ENCODE measurements at places on chromosomes 6 and 20.

DNA sequence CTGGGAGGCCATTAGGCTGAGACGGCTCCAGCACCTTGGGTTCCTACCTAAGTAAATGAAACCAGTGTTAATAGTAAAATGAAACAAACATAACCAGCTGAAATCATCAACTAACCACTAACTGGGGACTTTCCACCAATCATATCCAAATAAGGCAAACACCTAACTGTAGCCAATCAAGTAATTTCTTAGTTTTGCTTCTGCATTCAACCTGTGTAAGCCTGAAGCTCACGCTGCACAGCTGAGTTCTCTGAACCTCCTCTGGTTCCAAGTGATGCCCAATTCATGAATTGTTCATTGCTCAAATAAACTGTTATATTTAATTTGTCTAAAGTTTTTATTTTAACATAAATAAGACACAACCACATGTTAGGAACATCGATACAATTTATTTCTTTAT lies 22.5 kb downstream of the KLHL32 start:
- no peak for DNase-seq

GRCh38 chr6:159184559-159184958 lies 15.4 kb downstream of the FNDC1 start:
- DNase-seq: no peak

DNA sequence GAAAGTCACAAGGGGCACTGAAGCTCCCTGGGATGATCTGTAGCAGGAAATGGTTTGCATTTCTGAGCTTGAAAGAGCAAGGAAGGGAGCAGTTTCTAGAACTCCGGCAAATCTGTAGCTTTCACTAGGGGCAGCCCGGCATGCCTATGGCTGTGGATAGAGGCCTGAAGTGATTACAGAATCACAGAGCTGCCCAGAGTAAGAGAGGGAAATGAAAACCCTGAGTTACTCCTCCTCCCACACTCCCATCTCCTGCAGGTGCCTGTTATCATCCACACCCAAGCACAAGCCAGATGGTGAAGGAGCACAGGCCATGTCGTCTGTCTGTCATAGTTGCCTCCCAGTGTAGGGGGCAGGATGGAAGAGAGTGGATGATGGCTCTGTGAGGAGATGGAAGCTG lies 37.1 kb downstream of the HLA-F start:
- DNase-seq: no peak

- DNase-seq: peak; percentile 99
Measured at GRCh38 chr6:98834060-98835031, at the start of gene POU3F2. POU3F2 (plus strand) TSS chr6:98834574; CDS start chr6:98834874, 300 bp downstream.

- no peak for DNase-seq
Measured at GRCh38 chr6:6509284-6509683, 79.2 kb upstream of the LY86 start.

GRCh38 chr6:3026791-3027626 lies 27.3 kb downstream of the NQO2 start:
- DNase-seq: no peak

GRCh38 chr20:33664762-33665144 lies 2.0 kb upstream of the ACTL10 start:
- no peak for DNase-seq

- no peak for DNase-seq
Measured at GRCh38 chr6:73854998-73855718, 159.2 kb downstream of the CD109 start.

- DNase-seq: no peak
Measured at GRCh38 chr20:10113746-10114145, 79.0 kb downstream of the ANKEF1 start.

GRCh38 chr6:112296122-112296521 lies 41.8 kb upstream of the LAMA4 start:
- DNase-seq: no peak

GRCh38 chr20:54133434-54134427 lies 40.1 kb downstream of the CYP24A1 start:
- DNase-seq: no peak

DNA sequence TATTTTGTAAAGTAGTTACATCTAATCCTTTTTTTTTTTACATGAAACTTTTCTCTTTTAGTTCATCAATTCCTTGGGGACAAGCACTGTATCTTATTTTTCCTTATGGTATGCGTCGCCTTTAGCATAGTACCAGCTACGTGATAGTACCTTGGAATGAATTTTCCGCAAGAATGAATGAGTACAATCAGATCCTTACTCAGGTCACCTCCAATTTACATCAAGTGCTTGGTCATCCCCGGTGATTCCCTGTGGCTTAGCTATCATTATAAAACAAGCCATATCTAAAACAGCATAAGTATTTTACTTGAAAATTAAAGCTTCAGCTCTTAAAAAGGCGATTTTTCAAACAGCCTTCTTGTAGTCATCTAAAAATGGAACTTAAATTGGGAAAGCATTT lies 680.4 kb upstream of the MAP3K7 start:
- no peak for DNase-seq

- no peak for DNase-seq
Measured at GRCh38 chr20:48049641-48050040, 264.4 kb upstream of the SULF2 start.

- no peak for DNase-seq
Measured at GRCh38 chr6:163627274-163628062, 212.9 kb downstream of the QKI start.

DNA sequence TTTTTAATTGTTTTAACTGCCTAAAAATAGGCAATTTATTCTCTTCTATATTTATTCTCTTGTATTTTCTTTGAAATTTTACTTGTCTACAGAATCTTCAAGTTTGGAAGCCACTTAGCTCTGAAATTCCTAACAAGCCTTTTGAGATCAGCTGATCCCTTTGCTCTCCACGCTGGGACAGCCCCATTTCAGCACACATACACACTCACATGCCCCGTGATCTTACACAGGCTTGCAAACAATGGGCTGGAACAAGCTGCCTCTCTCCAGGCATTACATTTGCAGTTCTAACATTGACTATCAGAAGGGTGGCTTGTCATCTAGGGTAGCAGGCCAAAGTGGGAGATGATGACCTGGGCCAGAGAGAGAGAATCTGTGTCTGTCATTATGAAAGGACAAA lies 62.1 kb upstream of the RAB32 start:
- DNase-seq: no peak

GRCh38 chr20:2815242-2815900 lies 584 bp downstream of the C20orf141 start:
- no peak for DNase-seq

- DNase-seq: no peak
Measured at GRCh38 chr6:113630738-113631535, 226.2 kb upstream of the MARCKS start.

GRCh38 chr20:11766961-11767360 lies 150.7 kb upstream of the BTBD3 start:
- no peak for DNase-seq

- DNase-seq: peak; percentile 79
Measured at GRCh38 chr20:36202891-36203338, 33.4 kb upstream of the AAR2 start.

- no peak for DNase-seq
Measured at GRCh38 chr6:37618916-37619590, 78.6 kb downstream of the MDGA1 start.

- no peak for DNase-seq
Measured at GRCh38 chr20:37228656-37229055, 33.0 kb downstream of the GHRH start.

GRCh38 chr6:16851044-16851540 lies 89.8 kb upstream of the ATXN1 start:
- no peak for DNase-seq

- no peak for DNase-seq
Measured at GRCh38 chr20:53141201-53142050, 169.3 kb downstream of the TSHZ2 start.

- no peak for DNase-seq
Measured at GRCh38 chr20:19673575-19673974, 84.5 kb upstream of the RIN2 start.

Measured in head of caudate nucleus (tissue), 42 donors.